Iris pigment epithelial cell (primary cell): ENCODE measurements at places on chromosomes 6 and 20.

DNA sequence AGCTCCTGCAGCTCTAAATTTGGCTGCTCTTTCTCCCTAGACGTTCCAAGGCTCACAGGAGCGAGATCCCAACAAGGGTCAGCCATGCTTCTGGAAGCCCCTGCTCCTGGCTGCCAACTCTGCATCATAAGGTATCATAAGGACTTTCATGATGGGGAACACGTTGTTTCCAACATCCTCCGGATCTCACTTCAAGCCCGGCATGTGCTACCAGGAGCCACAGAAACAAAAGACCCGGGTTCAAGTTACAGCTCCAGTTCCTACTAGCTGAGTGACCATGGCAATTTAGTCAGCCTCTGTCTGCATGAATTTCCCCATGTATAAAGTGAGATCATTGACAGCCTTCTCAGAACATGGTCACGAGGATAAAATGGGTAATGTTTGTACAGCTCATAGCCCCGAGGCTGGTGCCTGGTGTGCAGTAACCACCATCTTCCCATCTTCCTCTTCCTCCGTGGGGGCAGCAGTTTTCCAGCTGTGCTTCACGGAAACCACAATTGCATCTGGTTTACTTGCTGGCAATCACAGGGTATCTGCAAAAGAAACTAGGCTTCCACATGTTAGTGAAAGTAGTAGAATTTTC is 209.0 kb upstream of the ECI2 start:
- no peak for DNase-seq

- DNase-seq = no peak
Observed at GRCh38 chr6:139847457-139847813, 473.0 kb upstream of the CITED2 start.

- DNase-seq = no peak
Observed at GRCh38 chr6:44849806-44850205, 462.3 kb downstream of the CDC5L start.

GRCh38 chr20:3738111-3739053 is 5.9 kb downstream of the HSPA12B start:
- peak; percentile 16 for DNase-seq

DNA sequence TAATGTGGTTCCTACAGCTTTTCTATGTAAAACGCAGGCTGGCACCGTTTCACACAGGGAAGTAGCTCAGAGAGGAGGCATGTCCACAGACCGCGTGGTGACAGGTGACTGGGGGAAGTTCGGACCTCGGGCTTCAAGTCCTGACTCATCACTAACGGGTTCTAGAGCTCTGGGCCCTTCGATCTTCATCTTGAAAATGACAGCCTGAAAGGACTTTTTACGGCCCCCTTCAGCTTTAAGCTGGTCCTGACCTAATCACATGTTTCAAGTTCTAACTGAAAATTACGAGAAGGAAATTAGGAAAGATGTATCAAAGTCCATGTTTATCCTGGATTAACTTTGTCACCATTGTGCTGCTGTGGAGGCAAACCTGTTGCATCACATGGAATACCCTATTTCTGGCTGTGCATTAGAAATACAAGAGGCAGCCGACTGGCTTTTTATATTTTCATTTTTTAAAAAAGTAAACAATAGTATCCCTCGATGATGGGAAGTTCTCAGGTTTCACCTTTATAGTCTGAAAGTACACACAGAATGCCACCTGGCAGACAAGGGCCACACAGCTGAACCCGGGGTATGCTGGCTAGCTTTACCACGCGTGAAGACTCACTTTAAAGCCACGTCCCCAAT is 2.0 kb downstream of the MAN1A1 start:
- no peak for DNase-seq

DNA sequence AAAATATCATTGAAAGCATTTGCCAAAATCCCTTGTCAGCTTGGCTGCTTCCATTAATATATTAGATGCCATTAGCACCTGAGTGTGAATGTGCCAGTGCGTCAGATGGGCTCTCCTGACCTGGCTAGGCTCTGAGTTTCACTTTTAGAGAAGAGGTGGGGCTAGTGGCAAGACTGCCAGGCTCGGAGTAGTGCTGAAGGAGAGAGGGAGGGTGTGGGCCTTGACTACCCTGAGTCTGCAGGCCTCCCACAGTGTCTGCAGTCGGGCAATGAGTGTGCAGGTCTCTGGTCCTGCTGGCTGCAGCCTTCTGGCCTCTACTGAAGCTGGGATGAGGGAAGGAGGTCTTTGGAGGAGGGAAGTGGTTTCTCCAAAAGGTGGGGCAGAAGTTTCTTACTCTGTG is 34.6 kb upstream of the PNPLA1 start:
- no peak for DNase-seq

DNA sequence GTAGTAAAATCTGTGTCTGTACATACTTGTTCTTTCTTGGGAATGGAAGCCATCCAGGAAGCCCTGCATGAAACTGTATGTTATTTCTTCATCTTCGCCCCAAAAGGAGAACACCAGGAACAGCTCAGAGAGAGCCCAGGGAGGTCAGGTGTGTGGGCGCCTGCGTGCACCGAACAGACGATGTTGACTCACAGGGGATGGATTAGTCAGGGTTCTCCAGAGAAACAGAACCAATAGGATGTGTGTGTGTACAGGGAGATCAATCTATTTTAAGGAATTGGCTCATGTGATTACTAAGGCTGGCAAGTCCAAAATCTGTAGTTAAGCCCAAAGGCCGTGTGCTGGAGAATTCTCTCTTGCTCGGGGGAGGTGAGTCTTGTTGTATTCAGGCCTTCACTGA is 45.7 kb downstream of the RNASET2 start:
- DNase-seq = no peak

DNA sequence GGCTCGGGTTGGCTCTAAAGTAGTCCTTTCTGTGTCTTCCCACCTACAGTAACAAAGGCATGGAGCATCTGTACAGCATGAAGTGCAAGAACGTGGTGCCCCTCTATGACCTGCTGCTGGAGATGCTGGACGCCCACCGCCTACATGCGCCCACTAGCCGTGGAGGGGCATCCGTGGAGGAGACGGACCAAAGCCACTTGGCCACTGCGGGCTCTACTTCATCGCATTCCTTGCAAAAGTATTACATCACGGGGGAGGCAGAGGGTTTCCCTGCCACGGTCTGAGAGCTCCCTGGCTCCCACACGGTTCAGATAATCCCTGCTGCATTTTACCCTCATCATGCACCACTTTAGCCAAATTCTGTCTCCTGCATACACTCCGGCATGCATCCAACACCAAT is 291.2 kb downstream of the ESR1 start:
- DNase-seq = no peak

GRCh38 chr20:57048027-57048869 is 218.2 kb downstream of the BMP7 start:
- peak; percentile 18 for DNase-seq

DNA sequence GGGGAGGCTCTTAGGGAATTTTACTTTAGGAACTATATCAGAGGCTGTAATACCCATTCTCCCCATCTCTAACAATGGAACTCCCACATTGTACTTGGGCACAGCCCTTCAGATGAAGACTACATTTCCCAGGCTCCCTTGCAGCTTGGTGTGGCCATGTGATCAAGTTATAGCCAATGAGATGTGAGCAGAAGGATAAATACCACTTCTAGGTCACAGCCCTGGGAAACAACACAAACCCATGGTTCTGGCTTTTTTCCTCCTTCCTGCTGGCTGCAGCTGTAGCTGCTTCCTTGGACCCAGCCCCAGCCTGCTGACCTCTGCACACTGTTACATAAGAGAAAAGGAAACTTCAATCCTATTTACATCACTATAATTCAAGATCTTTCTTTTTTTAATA is 445.9 kb upstream of the JARID2 start:
- peak; percentile 91 for DNase-seq

GRCh38 chr6:47144306-47144705 is 102.2 kb upstream of the ADGRF1 start:
- peak; percentile 95 for DNase-seq

DNA sequence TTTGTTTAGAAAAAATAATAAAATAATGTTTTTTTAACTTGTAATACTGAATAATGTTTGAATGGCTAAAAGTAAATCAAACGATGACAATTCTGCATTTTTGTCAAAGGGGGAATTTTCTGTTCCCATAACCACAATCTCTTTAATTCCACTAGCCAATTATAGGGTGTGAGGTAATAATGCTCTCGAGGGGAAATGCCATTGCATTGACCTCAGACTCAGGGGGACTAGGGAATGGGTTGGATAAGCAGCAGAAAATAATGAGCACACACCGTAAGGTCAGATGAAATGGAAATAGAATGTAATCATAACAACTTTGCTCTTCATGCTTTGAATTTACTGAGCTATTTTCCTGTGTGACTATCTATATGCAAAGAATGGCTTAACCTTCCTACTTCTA is 584.7 kb downstream of the RFPL4B start:
- peak; percentile 83 for DNase-seq

GRCh38 chr6:81067057-81067456 is 685.4 kb downstream of the TENT5A start:
- DNase-seq = no peak

GRCh38 chr20:33882481-33882880 is 71.3 kb downstream of the CHMP4B start:
- no peak for DNase-seq

- DNase-seq = peak; percentile 85
Observed at GRCh38 chr6:87483929-87484328, 11.2 kb downstream of the SLC35A1 start.

GRCh38 chr6:87767478-87767877 is 65.4 kb upstream of the AKIRIN2 start:
- DNase-seq = no peak

DNA sequence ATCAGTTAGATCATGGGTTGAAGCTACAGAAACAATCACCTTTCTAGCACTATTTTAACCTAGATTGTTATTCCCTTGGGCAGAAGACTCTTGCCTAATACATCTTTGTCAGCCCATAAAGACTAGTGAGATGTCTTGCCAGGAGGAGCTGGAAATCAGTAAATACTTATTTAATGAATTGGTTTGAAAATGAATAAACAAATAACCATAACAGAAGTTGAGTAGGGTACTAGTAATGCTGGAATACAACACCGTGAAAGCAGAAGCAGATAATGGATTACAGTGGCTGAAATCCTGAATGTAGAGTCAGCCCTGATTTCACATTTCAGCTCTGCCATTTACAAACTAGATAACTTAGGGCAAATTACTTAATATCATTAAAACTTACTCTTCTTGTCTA is 236.1 kb downstream of the PACRG start:
- peak; percentile 8 for DNase-seq

- no peak for DNase-seq
Observed at GRCh38 chr6:87074101-87074621, 20.7 kb downstream of the CGA start.

DNA sequence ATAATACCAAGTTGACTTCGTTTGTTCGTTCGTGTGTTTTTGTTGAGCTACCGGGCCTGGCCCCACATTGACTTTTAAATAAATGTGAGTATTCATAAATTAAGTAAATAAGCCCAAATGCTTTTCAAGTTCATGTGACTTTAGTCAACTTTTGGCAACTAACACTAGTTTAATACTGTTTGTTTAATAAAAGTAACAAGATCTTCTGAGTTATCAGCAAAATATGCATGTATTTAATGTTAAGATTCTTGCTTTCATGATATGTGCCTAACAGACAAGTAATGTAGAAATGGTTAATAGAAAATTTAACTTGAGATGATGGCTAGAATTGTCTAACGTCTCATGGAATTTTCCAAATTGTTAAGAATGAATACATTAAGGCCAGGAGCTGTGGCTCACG is 38.7 kb upstream of the ECI2 start:
- peak; percentile 60 for DNase-seq

DNA sequence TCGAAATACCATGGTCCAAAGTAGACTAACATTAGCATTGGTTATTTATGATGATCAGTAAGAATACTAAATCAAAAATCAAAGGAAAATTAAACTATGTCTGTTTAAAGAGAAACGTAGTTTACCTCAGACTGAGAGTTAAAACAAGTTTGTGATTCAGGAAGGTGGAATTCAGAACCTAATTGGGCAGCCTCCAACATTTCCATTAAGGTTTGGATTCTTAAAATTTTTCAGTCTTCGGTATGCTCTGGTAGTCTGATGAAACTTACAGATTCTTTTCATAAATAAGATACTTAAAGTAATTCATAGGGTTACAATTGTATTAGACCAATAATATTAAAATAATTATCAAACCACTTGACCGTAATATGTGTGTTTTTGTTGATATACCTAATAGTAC is 18.6 kb downstream of the HFE start:
- DNase-seq = no peak

- DNase-seq = no peak
Observed at GRCh38 chr6:845566-845965, 152.6 kb upstream of the EXOC2 start.

- DNase-seq = no peak
Observed at GRCh38 chr20:57432862-57433491, 41.8 kb downstream of the RBM38 start.

DNA sequence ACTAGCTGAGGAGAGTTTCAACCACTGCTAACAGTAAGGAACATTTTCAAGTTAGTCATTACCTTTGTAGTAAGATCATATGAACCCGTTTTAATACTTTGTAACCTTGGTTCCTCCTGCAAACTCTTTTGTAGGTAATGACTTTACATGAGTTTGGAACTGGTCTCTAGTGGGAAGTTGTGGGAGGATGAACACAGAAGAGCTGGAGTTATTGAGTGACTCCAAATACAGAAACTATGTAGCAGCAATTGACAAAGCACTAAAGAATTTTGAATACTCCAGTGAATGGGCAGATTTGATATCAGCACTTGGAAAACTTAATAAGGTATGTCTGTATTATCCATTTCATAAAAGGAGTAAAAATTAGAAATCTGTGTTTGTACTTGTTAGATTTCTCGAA is 29.3 kb downstream of the DOP1A start:
- peak; percentile 32 for DNase-seq

GRCh38 chr6:337805-338368 is 45.6 kb downstream of the DUSP22 start:
- peak; percentile 25 for DNase-seq

DNA sequence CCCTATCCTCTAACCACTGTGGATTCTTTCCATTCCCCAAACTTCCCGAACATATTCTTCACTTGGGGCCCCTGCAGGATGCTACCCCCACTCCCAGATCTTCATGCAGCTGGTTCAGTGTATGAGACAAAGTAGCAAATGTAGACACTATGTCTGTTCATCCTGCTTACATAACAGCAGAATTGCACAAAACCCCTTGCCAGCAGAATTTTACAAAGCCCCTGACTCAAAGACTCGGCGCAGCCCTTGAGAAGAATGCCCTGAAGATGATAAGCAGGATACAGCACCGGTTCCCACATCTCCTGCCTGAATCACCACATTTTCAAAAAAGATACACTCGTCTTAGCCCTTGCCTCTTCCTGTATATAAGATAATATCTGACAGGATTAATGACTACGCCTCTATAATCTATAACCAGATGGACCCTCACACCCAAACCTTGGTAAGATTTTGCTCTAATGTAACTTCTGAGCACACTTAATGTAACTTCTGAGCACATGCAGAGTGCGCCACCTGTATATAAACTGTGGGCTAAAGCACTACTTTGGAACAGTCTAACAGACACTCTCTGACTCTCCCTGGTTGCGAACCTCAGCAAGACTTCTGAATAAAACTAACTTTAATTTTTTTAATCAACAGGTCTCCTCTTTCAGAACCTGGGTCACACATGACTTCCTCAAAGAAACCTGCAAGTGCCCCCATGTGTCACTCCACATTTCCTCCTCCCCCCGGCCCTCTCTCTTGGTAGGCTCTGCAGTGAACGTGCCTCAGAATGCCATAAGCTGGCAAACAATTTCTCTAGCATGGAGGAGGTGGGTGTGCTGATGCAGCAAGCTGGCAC is 28.7 kb downstream of the RALGAPA2 start:
- DNase-seq = no peak
